ENCODE measurements at places on chromosomes 12 and 14.
A peak's percentile ranks its signal among the peaks of the same experiment; 100 is the strongest.

DNA sequence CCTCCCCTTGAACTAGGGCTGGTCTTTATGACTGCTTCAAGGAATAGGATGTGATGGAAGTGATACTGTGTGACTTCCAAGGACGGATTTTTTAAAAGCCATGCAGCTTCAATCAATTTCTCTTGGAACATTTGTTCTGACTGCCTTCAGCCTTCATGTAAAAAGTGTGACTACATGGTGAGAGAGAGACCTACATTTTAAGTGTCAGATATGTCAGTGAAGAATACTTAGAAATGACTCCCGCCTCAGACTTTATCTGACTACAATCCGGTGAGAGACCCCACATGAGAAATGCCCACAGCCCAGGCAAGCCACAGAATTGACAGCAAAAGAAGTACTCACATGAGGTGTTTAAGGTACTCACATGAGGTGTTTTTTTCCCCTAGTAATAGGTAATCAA is 295.3 kb downstream of the KCNC2 start:
- no peak for DNase-seq

GRCh38 chr12:62914443-62915203 is 20.3 kb downstream of the PPM1H start:
- DNase-seq: no peak

DNA sequence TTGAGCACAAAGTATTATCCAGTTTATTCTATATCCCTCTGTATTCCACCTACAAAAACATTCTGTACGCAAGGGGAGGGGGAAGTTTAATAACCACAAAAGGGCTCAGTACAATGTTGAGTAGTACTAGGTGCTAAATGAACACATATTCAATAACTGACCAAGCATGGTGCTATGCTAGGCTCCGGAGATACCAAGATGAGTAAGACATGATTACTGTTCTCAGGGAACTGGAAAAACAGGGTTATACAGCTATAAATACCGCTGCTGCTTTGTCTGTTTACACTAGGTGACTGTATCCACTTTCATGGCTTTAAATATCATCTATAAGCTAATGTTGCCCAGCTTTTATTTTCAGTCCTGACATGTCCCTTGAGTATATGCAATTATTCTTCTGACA is 135.8 kb downstream of the INSM2 start:
- no peak for DNase-seq

- DNase-seq: peak; percentile 68
Measured at GRCh38 chr12:6630736-6631135, 5.0 kb downstream of the LPAR5 start.

GRCh38 chr12:24721191-24721590 is 227.7 kb downstream of the BCAT1 start:
- DNase-seq: no peak

DNA sequence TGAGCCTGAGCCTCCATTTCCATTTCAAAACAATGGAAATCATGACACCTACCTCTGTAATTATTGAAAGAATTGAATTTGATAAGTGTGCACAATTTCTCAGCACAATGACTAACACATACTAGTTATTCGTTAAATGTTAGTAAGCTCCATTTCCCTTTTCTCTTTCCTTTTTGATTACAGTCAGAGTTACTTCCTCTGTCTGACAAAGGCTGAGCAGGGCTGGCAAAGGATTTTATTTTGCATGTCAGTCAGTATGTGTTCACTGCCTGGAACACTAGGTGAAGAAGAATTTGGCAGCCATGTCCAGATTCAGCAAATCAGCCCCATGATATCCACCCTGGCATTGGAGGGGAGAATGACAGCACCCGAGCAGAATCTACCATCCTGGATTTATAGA is 12.2 kb upstream of the RHOJ start:
- peak; percentile 12 for DNase-seq

GRCh38 chr14:63800651-63801375 is 52.0 kb upstream of the SYNE2 start:
- DNase-seq: peak; percentile 62

DNA sequence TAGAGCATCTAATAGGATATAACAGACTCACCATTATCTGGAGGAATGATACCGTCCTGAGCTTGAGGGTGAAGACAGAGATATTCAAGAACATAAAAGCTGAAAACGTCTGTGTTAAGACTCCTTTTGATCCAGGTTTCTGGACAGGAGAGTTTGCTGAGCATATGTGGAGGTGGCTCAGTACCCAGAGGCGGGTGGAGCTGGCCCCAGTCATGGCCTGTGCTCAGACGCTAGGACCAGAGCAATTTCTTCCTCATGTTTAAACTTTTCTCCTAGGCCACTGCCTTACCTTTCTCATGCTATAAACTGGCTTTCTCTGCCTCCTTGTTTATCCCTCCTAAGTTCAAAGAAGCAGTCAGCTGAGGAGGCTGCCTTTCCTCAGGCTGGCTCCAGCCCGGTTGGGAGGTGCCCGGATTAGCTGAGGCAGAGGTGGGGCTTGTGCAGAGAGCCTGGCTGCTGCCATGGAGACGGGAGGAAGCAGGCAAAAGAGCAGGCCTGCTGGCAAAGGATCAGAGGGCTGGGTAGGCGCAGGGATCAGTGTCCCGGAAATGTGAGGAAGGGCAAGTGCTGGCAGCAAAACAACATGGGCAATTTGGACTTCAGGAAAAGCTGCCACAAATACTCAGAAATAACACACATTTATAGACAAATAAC is 13.7 kb downstream of the COA8 start:
- peak; percentile 90 for DNase-seq

- no peak for DNase-seq
Measured at GRCh38 chr12:117124421-117125271, 25.4 kb upstream of the TESC start.

DNA sequence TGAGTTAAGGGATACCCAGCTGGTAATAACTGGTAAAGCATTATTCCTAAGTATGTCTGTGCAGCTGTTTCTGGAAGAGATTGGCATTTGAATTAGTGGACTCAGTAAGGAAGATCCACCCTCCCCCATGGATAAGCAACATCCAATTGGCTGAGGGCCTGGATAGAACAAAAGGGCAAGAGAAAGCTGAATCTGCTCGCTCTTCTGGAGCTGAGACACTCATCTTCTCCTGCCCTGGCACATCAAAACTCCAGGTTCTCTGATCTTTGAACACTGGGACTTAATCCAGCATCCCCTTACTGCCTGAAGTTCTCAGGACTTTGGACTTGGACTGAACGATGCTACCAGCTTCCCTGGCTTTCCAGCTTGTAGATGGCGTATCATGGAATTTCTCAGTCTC is 63.1 kb upstream of the CNOT2 start:
- DNase-seq: peak; percentile 35

DNA sequence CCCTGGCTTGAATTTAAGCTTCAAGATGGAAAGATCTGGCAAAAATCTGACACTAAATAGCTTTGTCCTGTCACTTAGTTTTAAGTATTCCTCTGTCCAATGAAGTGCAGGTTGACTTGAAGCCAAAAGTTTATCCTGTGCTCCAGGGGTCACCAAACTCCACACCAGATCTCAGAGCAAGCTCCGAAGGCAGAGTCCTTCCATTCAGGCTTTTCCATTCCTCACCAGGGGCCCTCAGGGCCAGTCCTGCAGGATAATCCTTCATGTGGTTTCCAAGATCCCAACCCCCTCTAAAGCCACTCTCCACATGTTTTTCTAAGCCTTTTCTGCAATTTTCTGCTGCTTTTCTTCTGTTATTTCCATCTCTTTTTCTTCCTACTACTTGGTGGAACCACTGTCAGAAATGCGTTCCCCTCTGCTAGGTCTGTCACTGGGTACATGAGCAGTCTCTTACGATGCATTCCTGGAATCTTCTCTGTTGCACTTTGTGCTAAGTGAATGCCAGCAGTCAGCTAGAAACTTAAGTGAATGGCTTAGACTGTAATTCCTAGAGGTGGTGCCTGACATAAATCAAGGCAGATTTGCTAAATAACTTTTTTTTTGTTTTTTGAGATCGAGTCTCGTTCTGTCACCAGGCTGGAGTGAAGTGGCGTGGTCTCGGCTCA is 251.4 kb downstream of the MSRB3 start:
- no peak for DNase-seq

- DNase-seq: no peak
Measured at GRCh38 chr12:104299842-104300481, 3.6 kb upstream of the EID3 start.

GRCh38 chr12:26668230-26668629 is 164.8 kb downstream of the ITPR2 start:
- no peak for DNase-seq

DNA sequence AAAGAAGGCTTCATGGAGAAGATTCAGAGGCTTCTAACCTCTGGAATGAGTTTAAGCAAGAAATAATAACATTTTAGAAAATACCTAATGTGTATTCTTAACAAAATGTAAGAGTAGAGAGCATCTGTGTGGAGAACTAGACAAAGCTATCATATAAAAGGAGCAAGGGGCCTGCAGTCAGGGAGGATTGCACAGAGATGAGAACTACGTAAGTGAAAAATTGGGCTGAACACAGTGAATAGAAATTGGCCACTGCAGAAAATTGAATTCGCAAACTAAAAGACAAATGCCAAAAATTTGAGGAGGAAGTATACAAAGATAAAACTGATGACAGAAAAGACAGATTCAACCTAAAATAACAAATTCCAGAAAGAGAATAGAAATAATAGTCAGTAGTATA is 92.8 kb downstream of the TGFB3 start:
- DNase-seq: no peak

GRCh38 chr12:53174881-53175491 is 5.5 kb upstream of the ZNF740 start:
- no peak for DNase-seq

DNA sequence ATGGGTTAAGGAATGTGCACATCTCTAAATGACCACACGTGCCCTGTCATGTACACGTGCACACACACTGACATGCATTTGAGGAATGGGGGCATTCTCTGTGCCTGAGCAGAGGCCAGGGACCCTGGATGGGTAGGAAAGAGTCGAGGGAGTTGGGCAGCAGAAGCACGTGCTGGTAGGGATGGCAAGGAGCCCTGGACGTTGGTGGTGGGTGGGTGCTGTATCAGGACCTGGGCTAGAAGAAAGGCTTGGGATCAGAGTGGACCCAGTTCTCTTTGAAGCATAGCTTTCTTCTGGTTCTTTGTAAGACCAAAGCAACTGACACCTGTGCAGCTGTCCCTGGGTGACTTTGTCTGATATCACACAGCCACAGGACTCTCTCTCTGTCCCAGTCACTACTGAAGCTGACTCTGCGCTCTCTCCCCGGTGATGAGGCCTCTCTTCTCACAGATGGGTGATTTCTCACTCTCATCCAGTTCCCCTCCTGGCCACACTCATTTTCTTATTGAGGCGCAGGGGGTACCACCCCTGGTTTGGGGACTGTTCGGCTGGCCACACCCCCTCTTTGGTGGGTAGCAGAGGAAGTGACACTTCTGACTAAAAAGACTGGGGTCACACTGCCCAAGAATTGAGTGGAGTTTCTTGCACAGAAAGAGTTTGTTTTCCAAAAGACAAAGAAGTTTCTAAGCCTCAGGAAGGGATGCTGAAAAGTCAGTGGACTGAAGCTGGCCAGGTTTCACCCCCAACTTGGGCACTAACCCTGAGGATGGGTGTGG is 171.7 kb upstream of the RTL1 start:
- DNase-seq: no peak

DNA sequence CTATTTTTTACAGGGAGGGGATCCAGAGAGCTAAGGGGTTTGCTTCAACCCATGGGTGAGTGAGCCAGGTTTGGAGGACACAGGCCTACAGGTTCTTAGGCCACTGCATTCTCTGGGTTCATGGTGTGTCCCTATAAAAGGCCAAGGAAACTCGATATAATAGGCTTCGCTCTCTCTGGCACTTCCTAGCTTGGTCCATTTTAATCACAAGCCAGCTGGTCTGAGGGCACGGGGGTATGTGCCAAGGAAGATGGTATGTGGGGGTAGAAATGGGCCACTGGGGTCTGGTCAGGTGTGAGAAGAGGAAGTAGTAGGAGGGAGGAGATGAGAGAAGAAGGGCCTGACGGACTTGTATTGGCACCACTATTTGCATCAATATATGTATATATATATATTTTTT is 4.9 kb downstream of the ETV6 start:
- no peak for DNase-seq

DNA sequence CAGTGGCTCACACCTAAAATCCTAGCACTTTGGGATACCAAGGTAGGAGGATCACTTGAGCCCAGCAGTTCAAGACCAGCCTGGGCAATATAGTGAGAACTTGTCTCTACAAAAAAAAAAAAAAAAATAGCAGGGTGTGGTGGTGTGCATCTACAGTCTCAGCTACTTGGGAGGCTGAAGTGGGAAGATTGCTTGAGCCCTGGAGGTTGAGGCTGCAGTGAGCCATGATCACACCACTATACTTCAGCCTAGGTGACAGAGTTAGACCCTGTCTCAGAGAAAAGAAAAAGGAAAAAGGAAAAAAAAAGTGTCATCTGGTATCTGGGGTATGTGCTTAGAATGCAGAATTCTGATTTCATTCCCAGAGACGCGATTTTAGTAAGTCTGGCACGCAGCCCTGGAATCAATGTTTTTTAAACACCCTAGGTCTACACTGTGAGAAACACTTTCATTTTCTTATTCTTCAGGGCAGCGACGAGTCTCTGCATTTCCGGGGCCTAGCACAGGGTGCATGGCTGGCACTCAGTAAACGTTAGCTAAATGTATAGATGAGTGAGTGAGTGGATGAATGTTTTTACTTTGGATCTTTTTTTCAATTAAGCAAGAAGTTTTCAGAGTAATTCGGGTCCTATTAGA is 243.8 kb upstream of the PWP1 start:
- peak; percentile 66 for DNase-seq

DNA sequence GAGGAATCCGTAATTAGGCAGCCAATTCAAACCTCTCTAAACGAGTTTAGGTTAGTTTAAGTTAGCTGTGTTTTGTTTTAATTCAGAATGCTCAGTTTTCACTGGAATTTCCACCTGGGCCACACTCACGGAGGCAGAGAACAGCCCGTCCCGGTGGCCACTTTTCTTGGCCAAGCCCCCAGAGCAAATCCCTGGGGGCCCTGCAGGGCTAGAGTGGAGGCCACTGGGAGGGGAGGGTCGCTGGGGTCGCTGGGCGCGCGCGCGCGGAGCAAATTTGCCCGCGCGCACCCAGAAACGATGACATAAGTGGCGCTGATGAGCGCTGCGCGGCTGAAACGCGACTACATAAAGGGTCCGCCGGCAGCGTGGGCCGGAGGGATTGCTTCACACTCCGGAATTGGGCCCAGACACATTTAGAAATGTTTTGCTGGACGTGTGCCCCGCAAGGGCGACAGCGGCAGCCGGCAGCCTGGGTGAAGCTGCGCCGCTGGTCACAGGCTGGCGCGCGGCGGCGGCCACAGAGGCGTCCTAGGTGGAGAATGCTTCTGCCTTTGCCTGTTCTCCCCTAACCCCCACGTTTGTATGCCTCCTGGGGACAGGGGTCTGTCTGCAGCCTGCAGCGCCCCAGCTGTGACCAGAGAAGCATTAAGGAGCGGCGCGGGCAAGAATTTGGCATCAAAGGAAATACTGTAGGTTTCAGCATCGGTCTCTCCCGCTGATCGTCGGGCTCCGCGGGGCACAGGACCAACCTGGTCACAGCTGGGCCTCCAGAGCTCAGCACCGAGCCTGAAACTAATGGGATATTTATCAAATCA is 37.9 kb upstream of the TBX5 start:
- no peak for DNase-seq

GRCh38 chr12:53983568-53983949 is 1.4 kb upstream of the HOXC10 start:
- no peak for DNase-seq
